CD4-positive, alpha-beta T cell (primary cell): ENCODE measurements at places on chromosomes 4 and X. TPM values are rescaled to one million over a fixed set of nuclear protein-coding genes. Genes with fewer than 3 reads are reported as not detected.

DNA sequence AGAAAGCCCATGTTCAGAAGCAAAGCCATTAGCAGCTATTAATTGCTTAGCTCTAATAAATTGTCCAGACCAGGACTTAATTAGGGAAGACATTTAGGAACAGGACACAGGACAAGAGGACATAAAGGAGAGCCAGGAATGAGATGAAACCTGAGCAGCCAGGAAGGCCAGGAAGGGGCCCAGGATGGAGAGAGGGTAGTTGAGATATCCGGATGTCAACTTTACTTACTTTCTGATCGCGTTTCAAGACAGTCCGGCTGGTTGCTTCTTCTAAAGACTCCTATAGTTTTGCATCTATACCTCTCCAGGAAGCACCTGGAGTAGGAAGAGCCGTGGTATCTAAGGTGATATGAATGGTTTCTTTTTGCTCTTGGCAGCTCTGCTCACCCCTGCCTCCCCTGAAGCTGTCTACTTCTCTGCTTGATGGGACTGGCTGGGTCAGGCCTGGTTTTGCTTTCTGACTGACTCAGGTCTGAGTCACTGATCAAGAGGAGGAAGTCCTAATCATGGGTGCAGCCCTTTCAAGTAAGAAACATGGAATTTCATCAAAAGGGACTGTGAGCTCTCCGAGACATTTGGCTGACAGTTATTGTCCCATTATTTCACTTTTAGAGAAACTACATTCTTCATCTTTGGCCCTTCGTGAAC lies 733.3 kb downstream of the RPA4 start:
- no peak for DNase-seq

- DNase-seq = no peak
Observed at GRCh38 chr4:37595875-37596680, 90.1 kb downstream of the RELL1 start.

DNA sequence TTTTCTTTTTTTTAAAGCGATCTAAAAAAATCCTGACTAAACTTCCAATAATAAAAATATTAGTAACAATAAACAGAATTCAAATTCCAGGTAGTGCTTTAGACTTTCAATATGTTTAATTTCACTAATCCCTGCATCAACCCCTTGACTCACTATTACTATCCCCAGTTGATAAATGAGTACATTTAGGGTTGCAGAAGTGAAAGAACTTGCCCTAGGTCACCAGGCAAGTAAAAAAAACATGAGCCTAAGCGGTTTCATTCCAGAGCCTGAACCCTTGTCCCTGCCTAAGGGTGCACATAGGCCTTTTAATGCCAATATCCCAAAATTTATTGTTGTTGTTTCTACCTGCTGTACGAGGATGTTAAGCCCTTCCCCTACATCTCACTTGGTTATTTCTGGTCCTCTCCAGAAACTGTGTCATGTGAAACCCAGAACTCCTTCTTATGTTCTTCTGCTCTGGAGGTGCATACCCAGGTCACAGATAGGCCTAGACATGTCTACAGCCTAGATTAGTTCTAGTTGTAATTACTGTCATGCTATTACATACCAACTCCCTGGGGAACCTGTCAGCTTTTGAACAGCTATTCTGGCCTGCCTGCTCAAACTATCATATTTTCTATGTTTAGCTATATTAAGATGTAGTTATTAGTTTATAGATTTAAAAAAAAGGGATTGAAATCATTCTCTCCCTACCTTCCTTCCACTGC lies 244.5 kb upstream of the PITX2 start:
- no peak for DNase-seq

The BGN gene
- total RNA-seq = not detected

The CCNQ gene
- total RNA-seq = 13.9 TPM

The EFHC2 gene
- 3.0 TPM for total RNA-seq

GRCh38 chr4:6529021-6529420 lies 46.0 kb upstream of the MAN2B2 start:
- DNase-seq = no peak

The PDZD4 gene
- 26.8 TPM for total RNA-seq

DNA sequence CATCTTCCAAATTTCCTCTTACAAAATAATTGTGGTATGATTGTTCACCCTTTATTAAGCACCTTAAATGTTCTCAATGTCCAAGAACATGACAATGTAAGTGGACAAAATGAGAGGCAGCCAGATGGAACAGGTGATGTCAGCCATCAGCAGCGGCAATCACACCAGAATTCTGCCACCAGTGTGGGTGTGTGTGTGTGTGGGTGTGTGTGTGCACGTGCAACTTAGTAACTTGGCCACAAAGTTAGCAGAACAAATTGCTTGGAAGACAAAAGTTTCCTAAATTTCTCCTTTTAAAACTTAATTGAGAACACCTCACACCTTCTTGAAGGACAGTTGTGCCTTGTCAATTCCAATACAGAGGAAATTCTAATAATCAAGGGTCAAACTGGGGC lies 18.7 kb downstream of the LNX1 start:
- DNase-seq = no peak

- no peak for DNase-seq
Observed at GRCh38 chrX:148878371-148878770, 378.0 kb downstream of the AFF2 start.

The STS gene
- total RNA-seq = 0.50 TPM

The SH2D1A gene
- total RNA-seq = 41.5 TPM

DNA sequence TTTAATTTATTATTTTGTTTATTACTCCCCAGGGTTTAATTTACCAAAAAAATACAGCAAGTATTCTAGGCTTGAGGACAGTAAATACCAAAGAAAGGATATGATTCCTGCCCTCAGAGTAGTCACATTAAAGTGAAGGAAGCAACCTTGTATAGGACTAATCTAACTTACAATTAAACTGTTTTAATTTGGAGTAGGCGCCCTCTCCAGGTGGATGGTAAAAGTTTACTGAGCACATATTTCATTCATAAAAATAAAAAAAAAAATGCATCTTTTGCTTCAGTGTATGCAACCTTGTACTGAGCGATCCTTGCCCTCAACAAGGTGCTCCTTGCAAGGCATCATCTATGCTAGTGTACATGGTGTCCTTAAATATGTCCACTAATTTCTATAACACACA lies 72.0 kb upstream of the MAGEB16 start:
- DNase-seq = no peak

The HS6ST2 gene
- total RNA-seq = not detected

- DNase-seq = no peak
Observed at GRCh38 chr4:123381996-123382395, 14.6 kb upstream of the SPRY1 start.

The CFAP47 gene
- total RNA-seq = not detected

GRCh38 chrX:356385-357034 lies 30.2 kb downstream of the PPP2R3B start:
- no peak for DNase-seq

DNA sequence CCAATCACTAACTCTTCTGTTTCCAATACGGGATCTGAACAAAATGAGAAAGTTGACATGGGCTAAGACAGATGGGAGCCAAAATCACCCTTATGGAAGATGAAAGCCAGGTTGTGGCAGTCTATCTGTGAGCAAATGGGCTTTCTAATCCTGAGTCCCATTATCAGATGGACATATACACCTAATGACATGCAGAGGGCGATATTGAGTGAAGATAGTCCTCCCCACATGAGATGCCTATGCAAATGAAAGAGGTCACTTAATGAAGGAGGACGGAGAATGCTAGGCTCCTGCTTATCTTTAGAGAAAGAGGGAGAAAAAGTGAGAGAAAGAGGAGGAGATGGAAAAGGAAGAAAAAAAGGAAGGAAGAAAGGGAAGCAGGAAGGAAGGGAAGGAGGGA lies 547.5 kb downstream of the NLGN4X start:
- no peak for DNase-seq

GRCh38 chr4:146112389-146112788 lies 63.1 kb upstream of the LSM6 start:
- no peak for DNase-seq

The HTRA3 gene
- not detected for total RNA-seq

The GDI1 gene
- total RNA-seq = 144 TPM

DNA sequence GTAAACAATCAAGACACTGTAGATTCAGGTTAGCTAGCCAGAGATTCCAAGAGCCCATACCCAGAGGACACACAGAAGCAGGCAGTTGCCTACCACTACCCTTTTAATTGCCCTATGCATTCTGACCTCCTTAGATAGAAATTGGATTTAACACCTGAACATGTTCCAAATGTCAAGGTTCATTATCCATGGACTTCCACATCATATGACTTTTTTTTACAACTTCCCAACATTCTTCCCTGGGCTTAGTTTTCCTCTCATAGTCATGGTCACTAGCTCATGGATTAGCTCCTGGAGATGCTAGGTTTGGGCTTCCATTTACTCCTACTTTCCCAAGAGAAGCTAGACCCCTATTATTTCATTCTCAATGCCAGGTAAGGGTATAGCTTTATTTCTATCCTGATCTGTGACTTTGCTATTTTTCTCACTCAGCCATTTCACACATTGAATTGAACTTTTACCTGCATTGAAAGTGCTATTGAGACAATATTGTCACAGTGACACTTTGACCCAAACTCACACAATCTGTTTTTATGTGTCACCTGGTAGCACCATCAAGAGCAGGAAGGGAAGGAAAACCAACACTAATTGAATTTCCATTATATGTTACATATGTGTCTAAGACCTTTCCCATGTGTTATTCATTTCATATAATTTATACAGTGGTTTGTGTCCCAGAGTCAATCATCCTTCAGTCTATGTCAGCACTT lies 44.0 kb upstream of the PRKG2 start:
- DNase-seq = no peak

The NEUROG2 gene
- not detected for total RNA-seq

The TMPRSS11D gene
- total RNA-seq = not detected

The H2BW2 gene
- not detected for total RNA-seq

The SAP30 gene
- 2.5 TPM for total RNA-seq

DNA sequence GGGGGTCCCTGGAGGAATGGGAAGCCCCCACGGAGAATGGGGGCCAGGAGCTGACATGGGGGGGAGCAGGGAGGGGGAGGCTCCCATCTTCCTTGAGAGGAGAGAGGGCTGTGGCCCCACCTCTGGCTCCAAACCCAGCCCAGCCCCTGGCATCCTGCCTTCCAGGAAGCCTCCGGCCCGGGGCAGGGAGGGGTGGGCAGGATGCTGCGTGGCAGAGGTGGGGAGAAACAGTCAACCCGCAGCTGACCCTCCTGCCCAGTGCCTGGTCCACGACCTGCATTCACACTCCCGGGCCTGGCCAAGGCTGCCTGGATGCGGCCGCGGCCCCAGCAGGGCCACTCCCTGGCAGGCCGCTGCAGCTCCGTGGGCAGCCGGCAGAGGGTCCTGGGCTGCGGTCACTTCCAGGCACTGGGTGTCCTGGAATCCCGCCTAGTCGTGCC lies 39.0 kb downstream of the CPLX1 start:
- DNase-seq = no peak

DNA sequence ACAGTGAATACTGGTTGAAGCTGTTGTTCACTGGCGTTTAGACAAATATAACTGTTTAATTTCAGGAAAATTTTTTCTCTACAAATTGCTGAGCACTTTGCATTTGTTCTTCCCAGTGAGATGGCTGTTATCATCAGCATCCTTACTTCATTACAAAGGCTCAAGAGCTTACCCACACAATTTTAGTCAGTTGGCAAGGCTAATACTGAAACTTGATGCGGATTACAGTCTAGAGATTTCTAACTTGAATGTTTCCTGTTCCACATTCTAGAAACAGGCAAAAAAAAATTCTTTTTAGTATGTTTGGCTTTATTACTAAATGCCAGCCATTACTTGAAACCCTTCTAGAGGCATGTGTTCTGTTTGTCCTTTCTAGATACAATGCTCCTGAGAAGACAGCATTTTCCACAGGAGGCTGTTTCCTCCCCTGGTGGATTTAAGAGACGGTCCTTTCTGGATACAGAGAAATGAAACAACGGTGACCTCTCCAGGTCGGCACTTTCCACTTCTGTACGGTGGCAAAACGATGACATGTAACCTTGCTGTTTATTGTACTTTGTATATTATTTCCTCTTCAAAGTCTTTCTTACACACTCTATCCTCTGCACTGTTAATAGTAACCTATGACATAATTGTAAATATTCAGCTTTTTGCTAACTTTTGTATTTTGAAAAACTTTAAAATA lies 80.9 kb downstream of the RFC1 start:
- no peak for DNase-seq
